ENCODE measurements at places on chromosomes 11 and 22. TPM values are rescaled to one million over a fixed set of nuclear protein-coding genes. Genes with fewer than 3 reads are reported as not detected.

DNA sequence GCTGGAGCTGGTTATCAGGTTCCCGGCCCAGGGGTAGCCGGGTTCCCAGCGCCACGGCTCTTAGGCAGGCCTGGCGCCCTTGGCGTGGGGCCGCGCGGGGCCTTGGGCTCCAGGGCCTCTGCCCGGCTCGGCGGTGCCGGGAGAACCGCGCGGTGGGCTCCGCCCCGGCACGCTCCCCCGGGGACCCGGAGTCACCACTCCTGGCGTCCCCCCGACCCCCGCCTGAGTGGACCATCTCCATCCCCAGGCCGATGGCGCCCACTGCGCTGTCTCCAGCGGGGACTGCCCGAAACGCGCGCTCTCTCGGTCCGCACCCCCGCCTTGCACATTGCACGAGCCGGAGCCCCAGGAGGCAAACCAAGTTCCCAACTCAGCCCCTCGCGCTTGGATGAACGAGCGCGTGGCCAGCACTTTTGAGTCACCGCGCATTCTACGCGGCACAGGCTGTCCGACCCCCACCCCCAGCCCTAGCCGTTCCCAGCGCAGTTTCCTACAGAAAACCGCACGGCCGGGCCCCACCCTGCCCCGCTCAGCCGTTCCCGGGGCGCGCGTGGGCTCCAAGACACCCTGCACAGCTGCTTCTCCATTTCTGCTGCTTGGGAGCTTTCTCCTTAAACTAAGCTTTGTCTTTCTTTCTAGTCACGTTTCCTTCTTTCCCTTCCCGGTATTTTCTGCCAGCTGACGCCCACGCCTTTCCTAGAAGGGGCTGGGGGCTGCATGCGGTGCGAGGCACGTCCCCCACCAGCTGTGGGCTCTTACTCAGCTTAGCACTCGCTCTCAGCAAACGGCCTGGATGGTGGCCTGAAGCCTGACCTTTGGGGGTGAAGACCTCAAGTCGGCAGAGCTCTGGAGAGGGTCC is 650 bp upstream of the CHID1 start:
- DNase-seq, result peak; percentile 57

DNA sequence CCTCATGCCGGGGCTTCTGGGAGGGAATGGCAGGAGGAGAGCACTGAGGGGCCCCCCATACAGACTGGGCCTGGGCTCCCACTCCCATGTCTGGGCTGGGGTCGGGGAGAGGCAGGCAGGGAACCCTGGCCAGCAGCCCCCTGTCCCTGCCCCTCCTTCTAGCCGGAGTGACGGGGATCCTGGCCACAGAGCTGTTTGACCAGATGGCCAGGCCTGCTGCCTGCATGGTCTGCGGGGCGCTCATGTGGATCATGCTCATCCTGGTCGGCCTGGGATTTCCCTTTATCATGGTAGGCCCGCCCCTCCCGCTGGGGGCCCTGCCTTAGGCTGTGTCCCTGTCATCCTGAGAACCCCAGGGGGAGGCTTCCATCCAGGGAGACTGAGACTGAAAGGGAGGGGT is 10.0 kb upstream of the MIF start:
- DNase-seq, result no peak

SIK2 gene
- 8.5 TPM for total RNA-seq

- no peak for DNase-seq
Observed at GRCh38 chr11:1842149-1843097, 3.6 kb downstream of the TNNI2 start.

OR5J2 gene
- not detected for total RNA-seq

GRCh38 chr22:49354516-49355210 is 473.0 kb downstream of the BRD1 start:
- DNase-seq, result no peak

DNA sequence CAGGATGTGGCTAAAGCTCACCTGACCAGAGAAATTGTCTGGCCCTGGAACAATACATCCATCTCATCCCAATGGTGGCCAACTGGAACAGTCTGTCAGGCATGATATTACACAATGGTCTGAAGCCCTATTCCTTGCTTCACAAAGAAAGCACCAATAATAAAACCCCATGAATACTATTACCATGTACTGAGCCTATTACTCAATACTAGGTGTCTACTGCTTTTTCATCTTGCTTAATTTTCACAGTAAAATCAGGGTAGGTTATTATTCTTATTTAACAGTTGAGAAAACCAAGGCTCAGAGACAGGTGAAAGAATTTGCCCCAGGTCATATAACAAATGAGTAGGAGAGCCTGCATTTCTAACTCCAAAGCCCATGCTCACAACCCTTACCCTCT is 68.9 kb upstream of the CAPRIN1 start:
- no peak for DNase-seq

GRCh38 chr11:11931461-11932055 is 76.9 kb downstream of the DKK3 start:
- DNase-seq, result peak; percentile 71

CASP5 gene
- total RNA-seq, result not detected

FGF19 gene
- not detected for total RNA-seq

PKNOX2 gene
- 15.1 TPM for total RNA-seq

DNA sequence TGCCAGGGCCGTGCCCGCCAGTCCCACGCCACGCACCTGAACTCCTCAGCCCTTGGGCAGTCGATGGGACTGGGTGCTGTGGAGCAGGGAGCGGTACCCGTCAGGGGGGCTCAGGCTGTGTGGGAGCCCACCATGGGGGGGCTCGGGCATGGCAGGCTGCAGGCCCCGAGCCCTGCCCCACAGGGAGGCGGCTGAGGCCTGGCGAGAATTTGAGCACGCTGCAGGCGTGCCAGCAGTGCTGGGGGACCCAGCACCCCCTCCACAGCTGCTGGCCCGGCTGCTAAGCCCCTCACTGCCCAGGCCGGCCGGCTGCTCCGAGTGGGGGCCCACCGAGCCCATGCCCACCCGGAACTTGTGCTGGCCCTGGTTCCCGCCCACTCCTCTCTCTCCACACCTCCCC is 56.8 kb downstream of the TMPRSS5 start:
- no peak for DNase-seq

GRCh38 chr11:6693342-6694228 is 10.4 kb upstream of the MRPL17 start:
- peak; percentile 33 for DNase-seq

DNA sequence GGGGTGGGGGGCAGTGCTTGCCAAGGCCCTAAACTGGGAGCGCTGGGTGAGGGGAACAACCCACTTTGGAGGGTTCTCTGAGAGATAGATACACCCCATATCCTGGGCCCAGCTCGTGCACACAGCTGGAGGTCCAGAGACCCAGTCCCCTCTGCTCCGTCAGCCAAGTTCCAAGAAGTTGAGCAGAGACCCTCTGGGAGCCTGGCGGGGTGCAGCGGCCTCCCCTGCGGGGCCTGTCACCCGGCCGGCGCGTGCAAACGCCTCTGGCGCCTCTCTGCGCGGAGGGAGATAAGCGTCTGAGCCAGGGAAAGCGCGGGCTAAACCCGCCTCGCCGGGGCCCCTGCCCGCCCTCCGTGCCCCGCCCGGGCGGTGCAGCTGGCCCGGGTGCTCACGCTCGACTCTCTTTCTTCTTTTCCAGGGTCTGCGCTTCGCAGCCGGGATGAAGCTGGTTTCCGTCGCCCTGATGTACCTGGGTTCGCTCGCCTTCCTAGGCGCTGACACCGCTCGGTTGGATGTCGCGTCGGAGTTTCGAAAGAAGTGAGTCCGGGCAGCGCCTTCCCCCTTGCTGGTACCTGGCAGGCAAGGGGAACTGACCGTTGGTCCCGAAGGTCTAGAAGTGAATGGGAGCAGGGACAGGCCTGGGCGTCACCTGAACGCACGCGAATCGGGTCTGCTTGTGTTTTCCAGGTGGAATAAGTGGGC is 540 bp downstream of the ADM start:
- no peak for DNase-seq

SF1 gene
- 117 TPM for total RNA-seq

OR52I2 gene
- not detected for total RNA-seq

DNA sequence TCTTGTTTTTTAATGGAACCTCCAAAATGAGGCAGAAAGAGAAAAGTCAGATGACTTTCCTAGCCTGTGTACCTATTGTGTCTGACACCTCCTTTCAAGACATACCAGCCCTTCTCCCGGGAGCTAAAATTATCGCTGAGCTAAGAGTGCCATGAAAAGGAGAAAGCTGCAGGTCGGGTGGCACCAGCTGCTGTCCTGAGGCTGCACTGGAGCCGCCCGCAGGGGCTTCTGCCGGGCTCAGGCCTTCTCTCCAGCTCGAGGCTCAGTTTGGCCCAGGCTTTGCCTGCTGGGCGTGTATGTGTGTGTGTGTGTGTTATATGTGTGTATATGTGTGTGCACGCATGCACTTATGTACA is 27.7 kb upstream of the RAB1B start:
- DNase-seq, result no peak

- DNase-seq, result no peak
Observed at GRCh38 chr11:1554981-1555712, 16.9 kb downstream of the DUSP8 start.

ADAMTS15 gene
- 7.9 TPM for total RNA-seq

- peak; percentile 79 for DNase-seq
Observed at GRCh38 chr11:60860943-60861342, 5.2 kb upstream of the PTGDR2 start.

DNA sequence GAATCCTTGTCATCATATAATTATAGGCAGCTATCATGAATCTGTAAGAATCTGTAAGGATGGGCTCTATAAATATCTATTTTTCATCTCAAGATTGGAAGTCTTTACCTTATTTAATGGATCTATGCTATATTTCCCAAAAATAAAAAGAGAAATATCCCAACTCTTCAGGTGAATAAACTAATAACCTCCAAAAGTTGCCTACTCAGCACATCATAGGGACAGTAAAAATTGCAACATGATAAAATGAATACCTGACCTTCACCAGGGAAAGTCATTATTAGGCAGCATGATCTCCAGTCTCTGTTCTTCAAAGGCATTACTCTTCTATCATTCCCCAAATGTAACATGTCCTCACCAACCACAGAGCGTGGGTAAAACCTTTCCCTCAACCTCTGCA is 277.3 kb downstream of the RAB38 start:
- no peak for DNase-seq

- no peak for DNase-seq
Observed at GRCh38 chr22:41480397-41480735, 11.4 kb downstream of the ACO2 start.

DNA sequence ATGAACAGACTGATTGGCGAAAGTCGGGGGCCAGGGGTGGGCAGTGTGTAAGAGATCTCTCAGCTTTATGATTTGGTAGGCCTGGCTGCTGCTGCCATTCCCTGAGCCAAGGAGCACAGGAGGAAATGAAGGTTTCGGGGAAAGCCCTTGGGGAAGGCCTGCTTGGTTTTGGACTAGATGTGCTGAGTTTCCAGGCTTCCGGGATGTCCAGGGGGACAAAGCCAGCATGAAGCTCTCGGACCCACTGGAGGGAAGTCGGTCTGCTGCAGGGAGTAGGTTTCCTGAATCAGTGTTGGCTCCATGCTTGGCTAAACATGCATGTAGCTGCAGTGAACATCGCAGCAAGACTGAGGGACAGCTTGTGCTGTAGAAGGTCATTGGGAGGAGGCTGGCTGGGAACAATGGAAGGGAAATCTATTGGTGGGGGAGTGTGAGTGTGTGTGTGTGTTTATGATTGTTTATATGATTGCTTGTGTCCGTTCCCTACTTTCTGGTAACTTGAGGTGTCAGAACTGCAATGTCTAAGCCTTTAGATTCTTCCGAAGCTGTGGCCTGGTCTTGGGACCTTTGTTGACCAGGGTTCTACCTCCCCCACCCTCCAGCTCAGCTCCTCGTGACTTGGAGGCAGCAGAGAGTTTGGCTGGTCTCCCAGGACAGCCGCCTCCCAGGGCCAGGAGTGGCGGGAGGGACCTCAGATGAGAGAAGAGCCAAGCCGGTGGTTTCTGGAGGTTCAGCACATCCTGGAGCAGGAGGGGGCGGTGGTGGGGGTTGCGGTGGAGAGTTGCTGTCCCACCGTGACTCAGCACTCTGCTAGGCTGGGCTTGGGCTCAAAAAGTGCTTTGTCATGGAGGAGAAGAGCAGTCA is 4.0 kb upstream of the FTH1 start:
- peak; percentile 88 for DNase-seq

- peak; percentile 66 for DNase-seq
Observed at GRCh38 chr11:128506999-128507611, 80.3 kb downstream of the ETS1 start.

- DNase-seq, result no peak
Observed at GRCh38 chr22:17138513-17138912, 17.4 kb upstream of the TMEM121B start.

DNA sequence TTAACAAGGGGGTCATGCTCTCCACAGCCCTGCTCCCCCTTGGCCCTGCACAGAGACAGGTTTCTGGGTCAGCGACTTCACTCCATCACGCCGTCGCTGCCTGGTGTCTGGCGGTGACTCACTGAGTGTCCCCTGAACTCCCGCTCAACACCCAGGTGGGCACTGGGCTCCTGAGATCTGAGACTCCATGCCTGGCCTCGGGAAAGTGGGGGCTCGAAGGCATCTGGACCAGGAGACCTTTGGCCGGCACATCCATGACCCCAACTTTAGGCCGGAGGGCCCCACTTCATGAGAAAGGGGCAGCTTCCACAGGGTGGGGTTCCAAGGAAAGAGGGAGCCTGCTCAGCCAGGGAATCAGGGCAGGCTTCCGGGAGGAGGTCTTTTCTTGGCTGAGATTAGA is 79.3 kb upstream of the PRR5 start:
- DNase-seq, result no peak

GRCh38 chr11:119803139-119803538 is 74.1 kb upstream of the NECTIN1 start:
- no peak for DNase-seq

TRAF6 gene
- 12.3 TPM for total RNA-seq

PDGFD gene
- 14.3 TPM for total RNA-seq

PDE2A gene
- total RNA-seq, result 0.15 TPM

Measured in SJCRH30 (cell line).